ENCODE measurements at places on chromosomes 13 and 19.

- no peak for DNase-seq
Measured at GRCh38 chr19:13838435-13839129, 38.4 kb upstream of the NANOS3 start.

GRCh38 chr19:49348305-49349189, 13.3 kb downstream of the CD37 start:
- no peak for DNase-seq

- DNase-seq, result no peak
Measured at GRCh38 chr13:107241381-107241780, 673.4 kb upstream of the ARGLU1 start.

DNA sequence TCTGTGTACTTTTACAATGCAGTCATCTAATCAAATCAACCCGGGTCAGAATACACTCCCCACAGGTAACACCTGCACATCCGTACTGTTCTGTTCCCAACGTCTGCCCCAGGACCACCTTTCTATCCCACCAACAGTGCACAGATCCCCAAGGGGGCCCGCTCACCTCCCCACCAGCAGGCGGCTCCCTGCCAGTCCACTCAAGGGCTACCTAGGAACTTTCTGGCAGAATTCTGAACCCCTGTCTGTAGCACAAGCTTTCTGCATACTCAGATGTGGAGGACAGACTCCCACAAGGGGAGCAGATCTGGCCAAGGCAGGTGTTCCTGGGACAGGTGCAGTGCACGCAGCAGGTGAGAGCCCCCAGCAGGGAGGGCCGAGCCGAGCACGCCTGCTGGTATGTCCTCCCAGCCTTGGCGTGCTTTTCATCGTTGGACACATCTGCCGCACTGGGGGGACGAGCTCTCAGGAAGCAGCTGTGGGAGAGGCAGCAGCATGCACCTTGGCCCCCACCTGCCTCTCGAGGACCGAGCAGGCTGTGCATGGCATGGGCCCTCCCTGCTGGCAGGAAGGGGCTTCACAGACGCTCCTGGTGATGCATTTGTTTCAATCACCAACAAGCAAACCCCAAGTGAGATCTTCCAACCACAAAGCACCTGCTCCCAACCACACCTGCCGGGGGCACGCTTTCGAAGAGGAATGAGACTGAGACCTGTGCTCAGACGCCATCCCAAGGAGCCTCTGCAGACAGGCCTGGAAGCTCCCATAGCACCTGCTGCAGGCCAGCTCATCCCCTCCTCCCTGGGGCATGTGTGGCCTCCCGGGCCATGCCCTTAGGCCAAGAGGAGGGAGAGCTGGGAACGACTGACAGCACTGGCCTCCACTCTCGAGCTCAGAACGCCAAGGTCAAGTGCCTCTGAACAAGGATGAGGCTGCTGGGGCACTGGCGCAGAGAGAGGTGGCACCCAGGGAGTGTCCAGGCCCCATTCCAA, 35.9 kb downstream of the RAB20 start:
- no peak for DNase-seq

- DNase-seq, result no peak
Measured at GRCh38 chr19:41373993-41374392, 2.3 kb upstream of the TMEM91 start.

DNA sequence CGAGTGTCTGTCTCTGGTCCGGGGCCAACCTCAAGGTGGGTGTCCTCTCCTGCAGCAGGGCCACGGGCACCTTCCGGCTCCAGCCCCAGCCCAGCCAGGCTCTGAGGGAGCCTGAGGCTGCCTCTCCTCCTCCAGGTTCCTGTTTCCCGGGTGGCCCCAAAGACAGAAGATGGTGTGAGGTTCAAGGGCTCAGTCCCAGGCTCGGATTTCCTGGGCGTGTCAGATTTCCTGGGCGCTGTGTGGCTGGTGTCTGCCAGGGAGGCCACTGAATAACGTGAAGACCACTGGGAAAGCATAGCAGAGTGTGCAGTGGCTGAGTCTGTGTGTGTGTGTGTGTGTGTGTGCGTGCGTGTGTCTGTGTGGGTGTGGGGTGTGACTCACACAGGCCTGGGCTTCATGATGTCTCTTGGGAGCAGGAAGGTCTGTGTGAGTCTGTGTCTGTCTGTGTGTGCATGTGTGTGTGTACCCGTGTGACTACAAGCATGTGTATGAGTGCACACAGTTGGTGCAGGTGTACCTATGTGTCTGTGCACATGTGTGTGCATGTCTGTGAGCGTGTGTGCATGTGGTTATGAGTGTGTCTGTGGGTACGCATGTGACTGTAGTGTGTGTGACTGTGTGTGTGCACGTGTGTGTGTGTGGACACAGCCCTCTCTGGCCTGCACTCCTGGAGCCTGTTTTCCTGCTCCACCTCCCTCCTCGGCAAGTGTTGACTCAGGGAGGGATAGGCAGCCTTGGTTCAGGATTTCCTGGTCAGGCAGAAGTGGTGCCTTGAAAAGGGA, 28.3 kb downstream of the CEBPA start:
- no peak for DNase-seq

All from iPS DF 6.9 (cell line).